ENCODE measurements at places on chromosomes 6 and 20.

DNA sequence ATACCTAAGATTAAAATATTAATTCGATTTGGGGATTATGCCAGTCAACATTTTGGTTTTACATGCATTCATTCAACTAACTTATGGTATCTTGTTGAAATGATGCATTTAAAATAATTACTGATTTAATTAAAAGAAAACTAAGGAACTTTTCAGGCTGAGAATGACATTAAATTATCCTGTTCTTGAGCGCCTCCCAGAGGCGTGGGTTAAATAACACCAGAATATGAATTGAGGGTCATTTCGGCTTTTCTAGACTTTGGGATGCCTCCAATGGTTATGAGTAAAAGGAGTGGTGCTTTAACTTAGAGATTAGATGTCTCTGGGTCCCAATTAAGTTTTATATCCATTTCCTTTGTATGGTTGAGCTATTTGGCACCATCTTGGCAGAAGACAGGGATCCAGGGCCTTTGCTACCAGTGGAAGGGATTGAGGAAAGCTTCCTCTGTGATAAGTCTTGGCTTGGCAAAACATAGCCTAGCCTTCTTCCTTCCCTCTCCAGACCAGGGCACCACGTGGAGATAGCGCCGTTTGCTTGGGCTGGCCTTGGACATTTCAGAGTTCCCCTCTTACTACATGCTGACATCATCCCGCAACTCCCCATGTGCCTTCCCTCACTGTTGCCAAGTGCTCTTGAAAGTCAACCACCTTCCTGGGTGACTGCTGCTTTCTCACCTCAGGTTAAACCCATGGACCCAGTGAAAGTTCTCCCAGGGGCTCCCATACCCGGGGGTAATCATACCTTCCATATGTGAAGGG lies 28.7 kb downstream of the GNAS start:
- DNase-seq, result no peak

DNA sequence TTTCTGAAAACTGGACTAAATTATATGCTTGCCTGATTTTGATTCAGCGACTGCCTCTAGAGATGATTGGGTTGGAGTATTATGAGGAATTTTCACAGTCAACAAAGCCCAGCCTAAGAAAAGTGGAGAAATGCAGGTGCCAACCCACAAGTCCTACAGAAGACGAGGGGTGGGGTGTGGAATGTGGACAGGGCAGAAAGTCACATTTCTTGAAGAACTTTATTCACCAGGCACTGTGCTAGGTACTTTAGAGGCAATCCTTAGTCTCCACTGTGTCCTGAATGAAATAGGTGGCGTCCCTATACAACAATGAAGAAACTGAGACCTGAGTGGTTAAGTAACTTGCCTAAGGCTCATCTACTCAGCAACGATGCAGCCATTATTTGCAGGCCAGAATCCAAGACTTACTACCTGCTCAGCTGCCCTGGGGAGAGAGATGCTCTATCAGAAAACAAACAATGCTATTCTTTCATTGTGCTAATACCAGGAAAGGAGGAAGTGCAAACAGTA lies 106.3 kb downstream of the RNF144B start:
- DNase-seq, result no peak

GRCh38 chr6:44495036-44495901 lies 107.8 kb downstream of the CDC5L start:
- no peak for DNase-seq

- DNase-seq, result no peak
Measured at GRCh38 chr6:72218125-72218524, 331.8 kb downstream of the RIMS1 start.

DNA sequence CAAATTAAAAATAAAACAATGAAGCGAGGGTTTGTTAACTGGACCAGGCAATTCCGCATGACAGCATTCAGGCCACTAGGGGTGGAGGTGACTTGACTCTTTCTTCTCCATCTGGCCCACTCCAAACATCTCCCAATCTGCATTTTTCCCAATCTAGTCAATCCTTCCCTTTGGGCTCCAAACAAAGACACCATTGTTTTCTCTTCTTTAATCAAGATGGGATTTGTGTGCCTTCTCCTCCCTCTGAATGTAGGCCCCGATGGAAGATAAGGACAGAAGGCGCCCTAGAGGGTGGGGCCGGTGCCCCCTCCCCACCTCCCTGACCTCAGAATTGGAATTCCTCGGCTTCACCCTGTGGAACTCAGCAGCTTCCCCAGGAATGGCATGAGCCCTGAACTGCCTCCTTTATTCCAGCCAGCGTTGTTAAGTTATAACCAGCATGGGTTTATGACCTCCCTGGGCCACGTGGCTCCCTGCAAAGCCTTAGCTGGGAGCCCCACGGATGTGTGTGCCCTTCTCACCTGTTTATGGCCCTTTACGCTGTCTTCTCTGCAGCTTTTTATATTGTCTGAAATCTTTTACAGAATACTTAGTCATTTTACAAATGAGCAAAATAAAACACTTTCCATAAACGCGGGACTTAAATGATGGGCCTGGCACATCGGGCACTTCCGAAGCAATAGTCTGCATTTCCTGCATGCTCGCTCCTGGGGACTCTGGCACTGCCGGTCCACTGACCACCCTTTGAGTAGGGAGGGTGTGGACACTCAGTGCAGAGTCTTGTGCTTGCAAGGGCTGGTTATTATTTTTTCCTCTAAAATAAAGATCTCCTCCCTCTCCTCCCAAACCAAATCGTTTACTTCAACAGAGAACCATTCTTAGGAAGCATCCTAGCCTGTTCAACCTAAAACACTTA lies 24.5 kb downstream of the OVOL2 start:
- DNase-seq, result no peak

All from GM06990 (cell line).